Nephron progenitor cell (in vitro differentiated cells): ENCODE measurements at places on chromosomes 7 and 10.

- no peak for DNase-seq
These were observed 60.4 kb downstream of the C10orf105 start for GRCh38 chr10:71659111-71659634.

DNA sequence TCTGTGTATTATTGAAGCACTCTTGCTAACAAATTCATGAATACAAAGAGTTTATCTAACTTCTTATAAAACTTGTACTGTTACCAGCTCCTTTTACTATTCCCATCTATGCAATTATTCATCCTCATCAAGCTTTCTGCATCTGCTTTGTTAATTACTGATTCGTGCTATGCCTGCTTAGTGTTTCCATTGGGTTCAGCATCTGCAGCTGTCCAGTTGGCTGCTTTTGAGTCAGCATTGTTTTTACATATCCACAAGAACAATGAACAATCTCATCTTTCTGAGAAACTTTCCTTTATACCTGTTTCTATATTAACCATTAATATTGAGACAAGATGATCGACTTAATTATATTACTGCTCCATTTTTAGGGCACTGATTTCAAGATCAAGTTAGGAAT lies 19.6 kb upstream of the ANLN start:
- no peak for DNase-seq

GRCh38 chr10:133444342-133445267 lies 9.1 kb upstream of the SCART1 start:
- DNase-seq: no peak

GRCh38 chr10:70508912-70509756 lies 30.6 kb downstream of the PALD1 start:
- no peak for DNase-seq

- DNase-seq: no peak
These were observed 73.8 kb downstream of the RGS10 start for GRCh38 chr10:119468542-119469324.

- DNase-seq: no peak
These were observed 143.6 kb downstream of the GPR85 start for GRCh38 chr7:112942981-112943380.

GRCh38 chr7:36521133-36521532 lies 131.5 kb downstream of the ANLN start:
- no peak for DNase-seq

DNA sequence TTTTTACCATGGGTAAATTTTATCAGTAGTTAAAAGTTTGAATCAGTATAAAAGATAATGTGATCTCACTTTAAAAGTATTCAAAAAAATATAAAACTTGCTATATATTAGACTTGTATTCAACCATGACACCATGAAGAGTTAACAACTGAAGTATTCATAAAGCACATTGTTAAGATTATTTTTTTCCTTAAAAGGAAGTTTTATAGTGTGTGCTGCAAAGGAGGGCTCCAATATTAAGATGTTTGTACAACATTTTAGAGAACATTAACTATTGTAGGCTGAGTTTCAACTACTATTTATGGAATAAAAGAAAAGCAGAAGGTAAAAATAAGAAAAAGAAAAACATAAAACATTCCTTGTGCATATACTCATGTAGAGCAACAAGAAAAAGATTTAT lies 24.5 kb upstream of the CUBN start:
- no peak for DNase-seq

- no peak for DNase-seq
These were observed 367.4 kb upstream of the C7orf33 start for GRCh38 chr7:148223160-148223559.

GRCh38 chr7:91344911-91345310 lies 80.7 kb downstream of the FZD1 start:
- DNase-seq: no peak

- no peak for DNase-seq
These were observed 18.9 kb upstream of the GPR22 start for GRCh38 chr7:107450970-107451369.

DNA sequence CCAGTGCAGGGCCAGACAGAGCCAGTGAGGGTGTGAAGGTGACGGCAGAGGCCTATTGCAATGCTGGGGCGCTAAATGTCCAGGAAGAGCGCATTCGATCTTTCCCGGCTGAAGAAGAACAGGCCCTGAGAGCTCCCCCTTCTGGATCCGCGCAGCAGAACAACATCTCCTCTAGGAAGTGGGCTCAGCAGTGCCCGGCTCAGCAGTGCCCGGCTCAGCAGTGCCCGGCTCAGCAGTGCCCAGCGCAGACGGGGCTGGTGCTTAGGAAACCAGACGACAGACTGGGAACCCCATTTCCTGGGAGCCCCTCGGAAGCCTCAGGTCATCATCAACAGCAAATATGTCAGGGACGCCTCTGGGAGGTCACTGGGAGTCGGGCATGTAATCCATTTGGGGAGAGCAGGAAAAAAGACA lies 4.7 kb upstream of the NOS3 start:
- peak; percentile 78 for DNase-seq

GRCh38 chr7:44101966-44102845 lies 1.9 kb upstream of the AEBP1 start:
- DNase-seq: no peak

DNA sequence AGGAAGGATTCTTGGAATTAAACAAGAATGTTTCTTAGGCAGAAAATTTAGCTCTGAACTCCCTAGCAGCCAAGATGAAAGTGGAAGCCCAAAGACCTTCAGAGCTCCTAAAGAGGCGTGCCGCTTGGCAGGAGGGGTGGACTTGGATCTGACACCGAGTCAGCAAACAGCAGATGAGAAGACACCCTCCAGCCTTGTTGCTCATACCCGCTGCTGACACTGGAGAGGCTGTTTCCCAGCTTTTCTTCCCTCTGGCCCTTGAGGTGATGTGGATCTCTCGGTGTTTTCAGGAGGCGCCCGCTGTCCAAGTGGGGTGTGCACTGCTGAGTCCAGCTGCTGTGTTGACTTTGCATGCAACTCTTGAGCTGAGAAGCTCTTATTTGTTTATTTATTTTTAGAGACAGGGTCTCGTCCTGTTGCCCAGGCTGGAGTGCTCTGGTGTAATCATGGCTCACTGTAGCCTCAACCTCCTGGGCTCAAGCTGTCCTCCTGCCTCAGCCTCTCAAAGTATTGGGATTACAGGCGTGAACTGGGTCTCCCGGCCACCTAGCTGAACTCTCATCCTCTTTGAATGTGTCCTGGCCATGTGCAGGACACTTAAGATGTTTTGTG lies 21.5 kb downstream of the SLC18A2 start:
- no peak for DNase-seq

DNA sequence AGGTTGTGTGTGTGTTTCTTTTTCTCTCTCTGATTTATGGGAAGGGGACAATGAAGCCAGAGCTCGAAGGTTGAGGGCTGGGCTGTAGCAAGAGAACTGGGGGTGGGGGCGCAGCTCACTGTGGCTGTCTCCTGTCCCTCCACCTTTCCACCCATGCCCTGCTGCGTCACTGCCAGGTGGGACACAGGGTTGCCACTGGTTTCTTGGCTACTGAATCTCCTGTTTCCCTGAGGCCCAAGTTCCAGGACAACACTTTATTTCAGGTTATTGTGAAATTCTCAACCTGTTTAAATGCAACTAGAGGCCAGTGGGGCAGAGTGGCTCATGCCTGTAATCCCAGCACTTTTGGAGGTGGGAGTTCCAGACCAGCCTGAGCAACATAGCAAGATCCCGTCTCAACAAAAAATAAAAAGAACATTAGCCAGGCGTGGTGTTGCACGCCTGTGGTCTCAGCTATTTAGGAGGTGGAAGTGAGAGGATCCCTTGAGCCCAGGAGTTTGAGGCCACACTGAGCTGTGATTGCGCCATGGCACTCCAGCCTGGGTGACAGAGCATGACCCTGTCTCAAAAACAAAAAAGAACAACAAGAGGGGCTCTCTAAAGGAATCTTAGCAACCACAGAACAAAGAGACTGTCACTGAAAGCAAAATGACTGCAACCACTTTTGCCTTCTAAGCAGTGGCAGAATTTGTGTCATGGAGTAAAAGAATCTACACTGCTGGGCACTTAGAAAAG lies 22.6 kb downstream of the TBATA start:
- DNase-seq: no peak
